ENCODE measurements at places on chromosomes 2 and 18.

DNA sequence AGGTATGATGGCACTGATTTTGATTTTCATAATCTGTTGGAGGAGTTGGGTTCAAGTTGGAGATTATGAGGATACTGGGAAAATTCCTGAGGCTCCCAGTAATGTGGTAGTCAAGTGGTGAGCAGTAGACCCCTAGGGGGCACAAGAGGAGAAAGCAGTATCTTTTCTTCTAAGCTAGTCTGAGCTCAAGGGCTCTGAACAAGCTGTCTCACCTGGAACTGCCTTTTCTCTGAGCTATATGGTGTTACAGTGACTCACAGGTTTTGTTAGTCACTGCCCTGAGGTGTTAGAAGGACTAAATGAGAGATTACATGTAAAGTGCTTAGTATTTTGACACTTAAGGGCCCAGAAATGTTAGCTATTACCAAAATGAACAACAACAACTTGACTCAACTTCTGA lies 42.2 kb downstream of the CD302 start:
- no peak for DNase-seq

- peak; percentile 25 for DNase-seq
Measured at GRCh38 chr18:48007955-48008701, 77.7 kb upstream of the SMAD2 start.

DNA sequence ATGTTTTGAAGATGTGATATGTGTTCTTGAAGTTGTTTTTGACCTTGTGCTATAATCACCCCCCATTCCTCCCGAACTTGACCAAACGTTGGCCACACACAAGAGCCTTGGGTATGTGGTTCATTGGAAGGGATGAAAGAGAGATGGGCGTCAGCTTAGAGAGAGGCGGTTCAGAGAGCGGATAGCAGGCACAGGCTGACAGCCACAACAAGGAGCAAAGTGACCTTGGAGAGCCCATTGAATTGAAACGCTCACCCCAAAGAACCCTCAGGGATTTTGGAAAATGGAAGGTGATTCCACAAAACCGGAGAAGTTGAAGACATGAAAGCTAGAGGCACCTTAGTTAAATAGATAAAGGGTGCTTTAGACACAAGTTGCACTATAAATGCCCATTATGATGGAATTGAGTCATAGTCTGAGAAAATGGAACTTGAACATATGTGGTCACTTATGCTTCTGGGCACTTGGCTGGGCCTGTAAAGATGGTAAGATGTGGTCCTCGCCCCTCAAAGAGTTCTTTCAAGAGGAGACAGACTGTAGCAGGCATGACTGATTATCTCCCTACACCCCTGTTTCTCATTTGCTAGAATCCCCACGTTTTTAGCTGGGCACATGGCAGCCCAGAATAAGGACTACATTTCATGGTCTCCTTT lies 188.5 kb upstream of the HAAO start:
- no peak for DNase-seq

DNA sequence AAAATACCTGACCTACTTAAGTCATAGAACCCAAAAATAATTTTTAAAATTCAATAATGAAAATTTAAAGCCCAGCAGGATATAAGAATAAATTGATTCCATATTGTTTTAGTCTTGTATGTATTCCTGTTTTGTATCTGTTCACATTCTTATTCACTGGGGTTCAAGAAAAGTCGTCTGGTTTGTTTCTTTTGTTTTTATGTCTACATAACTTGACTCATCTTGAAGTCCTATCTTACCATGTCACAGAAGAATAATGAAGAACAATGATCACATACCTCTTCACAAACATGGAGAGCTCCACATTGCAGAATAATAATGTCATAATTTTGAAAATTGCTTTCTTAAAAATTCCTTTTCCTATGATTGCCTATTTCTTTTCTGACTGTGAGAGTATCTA lies 43.4 kb upstream of the LRP1B start:
- DNase-seq = no peak

GRCh38 chr2:71634567-71634966 lies 181.2 kb downstream of the DYSF start:
- no peak for DNase-seq

GRCh38 chr2:220455351-220455990 lies 828.0 kb downstream of the SLC4A3 start:
- no peak for DNase-seq

DNA sequence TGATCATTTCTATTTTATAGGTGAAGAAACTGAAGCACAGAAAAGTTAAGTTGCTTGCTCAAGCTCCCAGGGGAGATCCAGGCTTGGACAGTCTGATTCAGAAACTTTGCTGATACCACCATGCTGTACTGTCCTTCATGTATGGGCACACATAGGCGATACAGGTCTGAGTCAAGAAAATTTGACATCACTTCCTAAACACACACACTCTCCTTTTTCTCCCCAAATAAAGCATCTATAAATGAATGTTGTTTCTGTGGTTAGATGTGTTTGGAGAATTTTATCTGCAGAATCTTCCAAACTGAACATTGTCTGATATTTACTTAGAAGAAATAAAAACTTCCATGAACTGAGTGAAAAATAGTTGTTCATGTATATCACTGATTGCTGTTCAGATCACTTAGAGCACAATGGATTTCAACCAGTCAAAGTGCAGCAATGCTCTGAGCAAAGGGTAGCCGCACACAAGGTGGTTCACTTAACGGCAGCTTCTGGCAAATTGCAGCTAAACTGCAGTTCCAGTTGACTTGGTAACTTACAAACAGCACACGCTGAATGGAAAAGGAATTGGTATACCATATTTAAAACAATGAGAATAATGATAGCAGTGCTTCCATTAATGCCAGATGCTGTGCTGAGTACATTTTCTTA lies 10.0 kb upstream of the AGFG1 start:
- no peak for DNase-seq

- no peak for DNase-seq
Measured at GRCh38 chr2:178568227-178568626, 88.0 kb downstream of the PLEKHA3 start.

DNA sequence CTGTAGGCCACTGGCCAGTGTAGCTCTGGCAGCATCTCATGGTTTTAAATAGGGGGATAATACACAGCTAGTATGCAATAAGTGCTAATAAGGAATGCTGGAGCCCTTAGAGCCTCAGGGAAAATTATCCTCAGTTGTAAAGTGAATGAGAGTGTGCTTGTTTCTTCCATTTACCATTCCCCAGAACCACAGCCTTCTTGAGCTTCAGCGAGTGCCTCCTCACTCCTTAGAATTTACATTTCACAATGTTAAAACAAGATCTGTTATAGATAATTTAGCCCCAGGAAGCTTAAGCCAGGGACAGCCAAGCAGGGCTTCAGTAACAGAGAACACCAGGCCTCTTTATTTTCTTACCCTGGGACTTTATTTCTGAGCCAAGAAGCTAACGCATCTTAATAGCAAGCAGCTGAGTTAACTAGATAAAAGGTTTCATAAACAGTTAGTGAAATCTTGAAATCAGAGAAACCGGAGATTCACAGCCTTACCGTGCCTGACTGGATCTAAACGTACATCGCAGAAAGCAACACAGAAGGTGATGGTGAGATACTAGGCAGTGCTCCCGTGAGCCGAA lies 535.2 kb downstream of the TDRD15 start:
- no peak for DNase-seq

GRCh38 chr2:50491541-50492476 lies 540.1 kb downstream of the NRXN1 start:
- DNase-seq = peak; percentile 2

DNA sequence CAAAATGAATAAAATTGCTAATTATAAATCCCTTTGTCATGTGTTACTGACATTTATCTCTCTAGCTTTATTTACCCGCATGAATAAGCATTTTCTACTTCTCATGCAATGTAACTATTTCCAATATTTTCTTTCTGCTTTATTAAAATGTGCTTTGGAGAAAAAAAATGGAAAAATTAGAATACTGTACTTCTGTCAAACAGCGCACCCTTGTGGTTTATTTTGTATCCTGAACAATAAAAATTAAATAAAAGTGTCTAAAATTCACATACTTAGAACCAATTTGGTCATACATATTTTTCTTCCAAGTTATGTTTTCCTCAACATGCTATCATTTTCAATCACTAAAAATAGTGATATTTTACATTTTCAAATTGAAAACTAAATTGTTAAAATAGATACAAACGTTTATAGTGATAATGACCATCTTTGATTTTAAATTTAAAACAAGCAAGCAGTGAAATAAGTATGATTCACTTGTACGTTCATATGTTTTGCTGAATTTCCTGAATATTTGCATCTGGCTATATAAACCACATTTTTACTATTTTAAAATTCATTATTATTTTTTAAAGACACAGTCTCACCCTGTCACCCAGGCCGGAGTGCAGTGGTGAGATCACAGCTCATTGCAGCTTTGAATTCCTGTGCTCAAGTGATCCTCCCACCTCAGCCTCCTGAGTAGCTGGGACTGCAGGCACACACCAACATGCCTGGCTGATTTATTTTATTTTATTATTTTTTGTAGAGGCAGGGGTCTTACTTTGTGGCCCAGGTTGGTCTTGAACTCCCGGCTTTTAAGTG lies 95.9 kb upstream of the GRB14 start:
- no peak for DNase-seq

DNA sequence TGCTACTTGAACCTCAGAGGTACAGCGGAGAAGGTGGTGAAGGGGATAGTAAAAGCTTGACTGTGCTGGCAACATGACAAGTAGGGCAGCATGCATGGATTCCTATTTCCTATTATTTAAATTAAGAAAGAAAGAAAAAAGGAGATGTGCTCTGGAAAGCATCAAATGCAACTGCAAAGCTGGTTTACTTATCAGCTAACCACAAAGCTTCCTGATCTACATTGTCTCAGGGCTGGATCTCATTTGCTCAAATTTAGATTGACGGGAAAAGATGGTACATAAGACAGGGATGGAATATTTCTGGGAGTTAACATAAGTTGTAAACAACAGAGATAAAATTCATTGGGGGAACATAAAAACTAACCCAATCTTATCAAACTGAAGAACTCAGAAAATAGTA lies 178.0 kb downstream of the RIT2 start:
- no peak for DNase-seq

GRCh38 chr18:64806691-64807090 lies 657.8 kb upstream of the LINC00305 start:
- DNase-seq = no peak

DNA sequence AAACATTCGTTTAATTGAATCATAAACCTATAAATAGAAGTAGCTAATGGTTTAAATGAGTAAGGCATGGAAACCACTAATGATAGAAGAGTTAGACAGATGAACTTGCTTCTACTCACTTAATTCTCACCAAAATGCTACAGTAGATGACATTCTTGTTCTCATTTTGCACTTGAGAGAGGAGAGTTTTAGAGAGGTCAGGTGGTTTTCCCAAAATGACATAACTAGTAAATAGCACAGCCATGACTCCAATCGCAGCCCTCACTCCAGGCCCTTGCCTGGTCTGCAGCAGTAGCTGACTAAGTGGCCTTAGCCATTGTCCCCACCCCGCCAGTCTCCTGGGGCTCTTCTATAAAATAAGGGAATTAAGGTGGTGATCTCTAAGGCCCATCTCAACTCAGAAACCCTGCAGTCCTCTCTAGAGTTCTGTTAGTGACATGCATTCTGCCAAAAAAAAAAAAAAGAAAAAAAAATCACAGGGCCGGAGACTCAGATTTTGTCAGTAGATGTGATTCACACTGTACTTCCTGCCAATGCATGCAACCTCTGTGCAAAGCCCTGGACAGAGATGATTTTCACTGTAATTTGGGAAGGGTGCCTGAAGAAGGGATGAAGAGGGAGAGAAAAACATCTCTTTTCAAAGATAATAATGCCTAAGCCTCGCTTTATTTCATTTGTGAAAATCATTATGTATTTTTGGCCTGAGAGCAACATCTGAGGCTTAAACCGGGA lies 221.8 kb downstream of the ANAPC1 start:
- no peak for DNase-seq

DNA sequence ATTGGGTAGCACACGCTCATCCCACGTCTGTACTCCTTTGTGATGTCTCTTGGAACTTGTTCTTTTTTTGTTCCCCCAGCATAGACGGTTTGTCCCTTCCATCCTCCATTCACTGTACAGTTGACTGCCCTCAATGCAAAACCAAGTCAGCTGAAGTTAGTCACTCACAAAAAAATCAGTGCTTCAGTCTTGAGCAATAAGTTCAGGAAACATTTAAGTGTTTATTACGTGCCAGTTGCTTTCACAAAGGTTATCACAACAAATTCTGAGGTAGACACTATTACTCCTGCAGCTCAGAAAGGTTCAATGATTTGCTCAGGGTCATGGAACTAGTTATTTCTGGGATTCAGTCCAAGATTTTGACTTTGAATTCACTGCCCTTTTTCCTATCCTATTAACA lies 102.2 kb downstream of the PDE1A start:
- DNase-seq = no peak

DNA sequence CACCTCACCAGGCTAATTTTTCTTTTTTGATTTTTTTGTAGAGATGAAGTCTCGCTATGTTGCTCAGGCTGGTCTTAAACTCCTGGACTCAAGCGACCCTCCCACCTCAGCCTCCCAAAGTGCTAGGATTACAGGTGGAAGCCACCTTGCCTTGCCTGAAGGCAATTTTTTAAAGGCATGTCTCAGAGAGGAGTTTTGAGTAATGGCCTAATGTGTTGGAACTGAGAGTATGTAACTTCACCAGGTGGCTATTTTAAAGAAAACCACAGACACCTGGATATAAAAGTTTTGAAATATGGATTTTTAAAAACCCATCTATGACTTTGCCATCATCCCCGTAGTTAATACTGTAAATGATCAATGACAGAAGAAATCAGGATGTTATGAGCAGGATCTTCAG lies 119.8 kb upstream of the ATP8B1 start:
- DNase-seq = no peak

DNA sequence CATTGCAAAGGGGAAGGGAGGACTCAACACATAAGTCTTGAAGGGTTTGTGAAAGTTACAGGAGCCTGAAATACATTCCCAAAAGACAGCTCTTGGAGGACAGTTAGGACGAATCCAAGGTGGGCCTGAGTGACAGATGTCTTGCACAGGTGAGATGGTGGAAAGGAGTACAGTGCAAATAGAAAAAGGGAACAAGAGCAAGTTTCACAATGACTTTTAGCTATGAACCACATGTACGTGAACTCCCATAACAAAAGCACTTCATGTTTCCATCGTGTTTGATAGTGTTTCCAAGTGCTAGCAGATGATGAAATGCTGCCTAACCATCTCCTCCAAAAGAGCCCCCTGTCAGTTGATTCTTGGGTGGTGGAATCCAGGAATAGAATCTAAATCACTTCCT lies 1.8 kb downstream of the IL18RAP start:
- no peak for DNase-seq

GRCh38 chr18:29271501-29271900 lies 1094.6 kb upstream of the CDH2 start:
- DNase-seq = no peak

- no peak for DNase-seq
Measured at GRCh38 chr2:157058161-157058560, 199.3 kb upstream of the GALNT5 start.

- DNase-seq = no peak
Measured at GRCh38 chr18:76838182-76838581, 15.8 kb downstream of the ZNF236 start.

DNA sequence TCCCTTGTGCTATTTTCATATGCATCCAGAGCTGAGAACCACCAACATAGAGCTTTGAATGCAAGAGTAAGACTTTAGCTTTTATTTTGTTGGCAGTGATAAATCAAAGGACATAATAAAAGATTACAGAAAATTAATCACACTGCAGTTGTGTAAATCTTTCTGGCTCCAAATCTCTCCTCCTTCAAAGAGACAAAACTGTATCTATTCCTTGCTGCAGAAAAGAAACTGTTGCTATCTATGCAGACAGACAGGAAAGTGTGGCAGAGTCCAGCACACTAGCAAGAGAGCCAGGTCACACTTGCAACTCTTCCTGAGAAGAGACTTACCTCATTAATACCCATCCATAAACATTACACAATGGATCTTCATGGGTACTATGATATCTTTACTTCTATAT lies 57.5 kb downstream of the DTNB start:
- no peak for DNase-seq

Data from CD4-positive, alpha-beta T cell treated with Interleukin-6 at 100 ng/mL for 8 hours (primary cell).